NCI-H2081 (cell line): ENCODE measurements at places on chromosomes 11 and 22.
A peak's percentile ranks its signal among the peaks of the same experiment; 100 is the strongest.

DNA sequence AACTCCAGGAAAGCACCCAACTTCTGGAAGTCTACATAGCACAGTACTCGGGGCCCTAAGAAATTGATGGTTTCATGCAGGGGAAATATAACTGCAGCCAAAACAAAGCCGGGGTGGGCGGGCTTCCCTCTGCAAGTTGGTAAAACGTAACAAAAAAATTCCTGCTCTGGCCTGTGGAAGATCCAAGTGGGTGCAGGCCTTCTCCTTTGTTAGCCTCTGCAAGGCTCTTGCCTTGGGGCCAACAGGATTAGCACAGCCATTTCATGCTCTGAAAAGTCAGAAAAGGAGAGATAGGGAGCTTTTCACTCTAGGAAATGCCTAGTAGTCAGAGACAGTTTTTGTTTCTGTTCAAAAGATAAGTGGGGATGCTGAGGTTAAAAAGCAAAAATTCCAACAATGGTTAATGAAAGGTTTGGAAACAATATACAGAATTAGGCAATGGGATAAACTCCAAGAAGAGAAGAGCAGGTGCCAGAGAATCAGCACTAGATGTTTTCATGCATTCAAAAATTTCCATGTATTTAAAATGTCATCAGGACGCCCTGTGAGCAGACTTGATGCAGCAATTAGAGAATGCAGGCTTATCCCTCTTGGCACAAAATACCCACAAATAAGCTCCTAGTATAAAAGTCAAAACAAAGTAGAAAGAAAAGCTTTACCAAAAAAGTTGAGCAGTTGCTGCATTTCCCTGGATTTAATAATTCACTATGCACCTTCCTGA, 72.3 kb upstream of the CHRM4 start:
- no peak for DNase-seq

GRCh38 chr11:16678466-16679116, 59.9 kb upstream of the C11orf58 start:
- no peak for DNase-seq

DNA sequence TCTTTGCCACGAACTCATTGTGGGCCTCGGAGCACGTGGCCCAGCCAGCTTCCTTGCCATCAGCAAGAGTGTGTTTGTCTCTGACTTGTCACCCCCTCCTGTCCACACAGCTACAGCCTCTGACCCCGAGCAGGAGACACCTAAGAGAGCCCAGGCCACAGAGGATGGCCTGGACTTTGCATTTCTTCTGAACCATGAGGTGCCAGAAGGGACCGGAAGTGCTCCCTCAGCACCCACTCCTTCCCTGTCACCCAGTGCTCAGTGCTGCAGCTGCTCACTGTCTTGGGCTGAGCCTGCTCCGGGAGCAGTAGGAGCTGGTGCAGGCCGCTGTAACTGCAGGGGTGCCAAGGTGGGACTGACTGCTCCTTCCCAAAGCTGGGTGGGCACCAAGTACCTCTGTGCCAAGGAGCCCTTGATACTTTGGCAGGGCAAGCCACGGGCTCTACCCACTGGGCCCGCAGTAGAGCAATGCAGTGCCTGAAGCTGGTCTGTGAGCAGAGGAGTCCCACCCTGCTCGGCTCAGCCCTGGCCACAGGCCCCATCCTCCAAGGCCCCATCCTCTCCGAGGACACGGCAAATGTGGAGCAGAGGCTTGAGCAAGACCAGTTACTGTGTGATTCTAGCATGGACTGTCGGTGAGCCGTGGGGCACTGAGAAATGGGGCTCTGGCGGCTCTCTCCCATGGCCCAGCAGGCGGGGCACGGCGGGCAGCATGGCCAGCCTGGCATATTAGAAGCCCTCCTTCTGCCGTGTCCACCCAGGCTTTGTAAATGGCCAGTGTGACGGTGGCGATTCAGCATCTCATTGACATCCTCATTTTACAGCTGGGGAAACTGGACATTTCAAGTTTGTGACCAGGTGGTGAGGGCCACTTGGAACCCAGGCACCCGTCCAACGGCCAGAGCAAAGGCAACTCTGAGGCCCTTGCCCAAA, 6.3 kb downstream of the GRK2 start:
- DNase-seq = no peak

- DNase-seq = peak; percentile 37
These were observed 237.4 kb downstream of the TTC28 start for GRCh38 chr22:28442264-28442710.

DNA sequence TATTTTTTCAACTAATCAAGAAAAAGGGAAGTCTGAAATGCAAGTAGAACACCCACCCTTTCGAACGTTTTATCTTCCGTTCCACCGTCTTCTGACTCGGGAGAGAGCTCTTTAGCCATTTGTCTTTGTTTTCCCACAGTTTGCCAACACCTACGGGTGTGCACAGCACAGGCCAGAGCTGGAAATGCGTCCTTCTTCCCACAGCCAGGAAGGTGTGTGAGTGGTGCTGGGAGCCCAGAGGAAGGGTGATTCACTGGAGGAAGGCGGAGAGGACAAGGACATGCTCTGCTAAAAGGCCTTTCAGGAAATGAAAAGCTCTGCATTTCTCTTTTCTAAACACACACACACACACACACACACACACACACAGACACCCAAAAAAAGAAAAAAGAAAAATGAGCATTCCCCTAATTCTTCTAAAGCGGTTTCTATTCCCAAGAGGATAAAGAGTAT, 18.5 kb downstream of the ENDOD1 start:
- no peak for DNase-seq

DNA sequence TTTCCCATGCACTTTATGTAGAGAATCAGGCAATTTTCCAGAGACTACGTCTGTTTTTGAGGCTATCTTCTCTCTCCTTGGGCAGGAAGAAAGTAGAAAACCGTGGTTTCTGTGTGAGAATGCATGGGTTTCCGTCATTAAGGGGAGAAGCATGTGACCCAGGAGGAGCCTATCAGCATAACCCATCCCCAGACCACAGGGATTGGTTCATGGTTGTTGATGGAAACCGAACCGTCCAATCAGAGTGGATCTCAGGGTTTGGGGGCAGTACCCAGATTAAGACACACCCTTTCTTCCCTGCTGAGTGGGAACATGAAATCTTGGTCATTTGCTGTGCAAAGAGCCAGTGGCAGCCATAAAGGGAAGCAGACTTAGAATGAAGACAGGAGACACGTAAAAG, 517.8 kb downstream of the MN1 start:
- DNase-seq = no peak

DNA sequence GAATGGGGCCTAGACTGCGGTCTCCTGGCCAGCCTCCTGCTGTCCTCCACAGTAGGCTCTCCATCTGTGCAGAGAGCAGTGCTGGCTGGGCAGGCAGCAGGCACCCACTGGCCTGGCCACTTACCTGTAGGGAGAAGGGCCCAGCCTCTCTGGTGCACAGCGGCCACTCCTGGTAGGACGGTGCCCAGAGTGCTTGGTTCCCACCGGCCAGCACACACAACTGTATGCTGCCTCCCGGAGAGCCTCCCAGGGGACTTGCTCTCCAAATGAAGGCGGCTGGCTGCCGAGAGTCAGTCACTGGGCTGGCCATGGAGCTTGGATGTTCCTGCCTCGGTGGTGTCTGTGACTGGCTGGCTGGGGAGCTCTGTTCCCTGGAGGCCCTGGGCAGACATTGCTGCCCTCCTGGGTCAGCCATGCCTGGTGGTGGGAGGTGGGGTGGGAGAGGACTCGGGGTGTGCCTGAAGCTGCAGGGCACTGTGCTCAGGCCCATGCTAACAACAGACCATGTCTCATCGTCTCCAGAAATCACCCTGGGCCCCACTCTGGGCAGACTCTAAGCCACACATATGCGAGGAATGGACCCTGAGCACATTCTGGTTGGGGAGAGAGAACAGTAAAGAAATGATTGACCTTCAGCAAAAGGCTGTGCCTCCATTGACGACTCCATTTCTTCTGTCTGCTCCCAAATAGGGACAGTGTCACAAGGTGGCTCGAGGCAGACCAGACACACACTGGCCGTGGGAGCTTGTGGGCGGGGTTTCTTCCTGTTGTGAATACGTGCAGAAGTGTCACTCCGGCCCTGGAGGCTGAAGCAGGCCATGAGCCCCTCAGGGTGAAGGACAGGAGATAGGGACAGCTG, 350.8 kb downstream of the TBC1D22A start:
- no peak for DNase-seq

GRCh38 chr11:65505466-65506289, 6.8 kb downstream of the MALAT1 start:
- no peak for DNase-seq

DNA sequence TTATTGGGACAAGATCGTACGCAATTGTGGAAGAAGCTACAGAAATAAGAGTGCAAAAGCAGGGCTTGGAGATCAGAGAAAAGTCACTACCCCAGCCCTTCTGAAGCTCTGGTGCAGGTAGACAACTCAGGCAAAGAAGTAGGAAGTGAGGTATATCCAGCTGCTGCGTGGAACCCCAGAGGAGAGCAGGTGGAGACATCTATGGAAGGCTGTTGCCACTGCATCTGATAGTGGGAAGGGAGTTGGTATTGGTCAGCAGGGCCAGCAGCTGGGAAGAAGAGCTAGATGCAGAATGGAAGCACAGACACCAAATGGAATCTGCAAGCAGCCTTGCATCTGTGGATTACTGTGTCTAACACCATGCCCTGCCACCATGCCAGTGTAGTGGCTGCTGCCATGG, 165.1 kb downstream of the WNT11 start:
- no peak for DNase-seq

- no peak for DNase-seq
These were observed 669.4 kb downstream of the OPCML start for GRCh38 chr11:132862933-132863332.

GRCh38 chr11:130510407-130511006, 62.1 kb downstream of the ADAMTS15 start:
- no peak for DNase-seq

- DNase-seq = no peak
These were observed 252.1 kb upstream of the ARHGAP42 start for GRCh38 chr11:100434821-100435641.

GRCh38 chr22:27627444-27627833, 174.1 kb downstream of the MN1 start:
- no peak for DNase-seq

GRCh38 chr11:94834911-94835593, 66.9 kb downstream of the AMOTL1 start:
- no peak for DNase-seq

DNA sequence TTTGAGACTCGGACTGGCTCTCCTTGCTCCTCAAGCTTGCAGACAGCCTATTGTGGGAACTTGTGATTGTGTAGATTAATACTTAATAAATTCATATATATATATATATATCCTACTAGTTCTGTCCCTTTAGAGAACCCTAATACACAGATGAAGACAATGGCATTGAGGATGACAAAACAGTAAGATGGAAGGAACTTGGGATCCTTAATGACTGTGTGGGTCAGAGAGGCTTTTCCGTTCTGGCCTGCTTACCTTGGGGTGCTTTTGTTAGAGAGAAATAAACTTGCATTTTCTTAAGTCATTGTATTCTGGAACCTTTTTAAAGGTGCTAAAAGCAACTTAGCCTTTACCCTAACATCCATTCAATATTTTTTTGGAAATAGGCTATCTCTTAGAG, 49.6 kb upstream of the RRAS2 start:
- DNase-seq = no peak

DNA sequence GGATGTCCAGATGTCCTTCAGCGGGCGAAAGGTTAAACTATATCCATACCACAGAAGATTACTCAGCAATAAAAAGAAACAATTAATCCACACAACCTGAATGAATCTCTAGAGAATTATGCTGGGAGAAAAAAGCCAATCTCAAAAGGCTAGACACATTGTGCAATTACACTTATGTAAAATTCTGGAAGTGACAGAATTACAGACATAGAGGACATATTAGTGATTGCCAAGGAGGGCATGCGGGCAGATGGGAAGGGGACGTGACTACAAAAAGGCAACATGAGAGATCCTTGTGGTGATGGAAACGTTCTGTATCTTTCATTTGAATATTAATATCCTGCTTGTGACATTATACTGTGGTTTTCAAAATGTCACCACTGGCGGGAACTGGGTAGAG, 103.5 kb upstream of the BMAL1 start:
- DNase-seq = no peak

- no peak for DNase-seq
These were observed 31.1 kb downstream of the MRGPRX4 start for GRCh38 chr11:18203723-18204122.

- DNase-seq = peak; percentile 4
These were observed 41.8 kb upstream of the DLAT start for GRCh38 chr11:111983187-111983986.

- DNase-seq = no peak
These were observed 3.7 kb downstream of the RRP7A start for GRCh38 chr22:42515896-42516295.

DNA sequence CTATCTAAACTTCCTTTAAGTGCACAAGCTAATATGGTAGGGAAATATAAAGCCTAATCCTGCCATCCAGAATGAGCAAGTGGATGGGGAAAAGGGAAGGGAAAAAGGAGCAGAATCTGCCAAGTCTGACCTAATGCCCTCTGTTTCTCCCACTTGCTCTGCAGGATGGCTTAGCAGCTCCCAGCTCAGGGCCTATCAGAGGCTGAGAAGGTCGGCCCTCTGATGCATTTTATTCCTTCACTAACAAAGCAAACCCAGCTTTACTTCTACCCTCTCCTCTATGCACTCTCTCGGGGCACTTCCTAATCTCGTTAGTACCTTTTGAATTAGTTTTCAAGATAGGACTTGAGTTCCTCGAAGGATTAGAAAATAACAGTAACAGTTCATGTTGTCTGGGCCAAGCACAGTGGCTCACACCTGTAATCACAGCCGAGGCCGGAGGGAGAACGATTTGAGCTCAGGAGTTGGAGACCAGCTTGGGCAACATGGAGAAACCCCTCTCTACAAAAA, 9.9 kb upstream of the OR51V1 start:
- DNase-seq = no peak

GRCh38 chr11:14418801-14419417, 59.9 kb upstream of the RRAS2 start:
- DNase-seq = no peak

GRCh38 chr22:50567721-50568252, 5.1 kb upstream of the SYCE3 start:
- DNase-seq = no peak

- DNase-seq = no peak
These were observed 385.1 kb upstream of the CCDC90B start for GRCh38 chr11:83671289-83671688.

GRCh38 chr11:68938816-68939582, 35.3 kb downstream of the IGHMBP2 start:
- DNase-seq = no peak

GRCh38 chr11:64518928-64519327, 72.1 kb upstream of the SLC22A12 start:
- DNase-seq = no peak

GRCh38 chr11:94184362-94184761, 55.7 kb downstream of the PANX1 start:
- no peak for DNase-seq

DNA sequence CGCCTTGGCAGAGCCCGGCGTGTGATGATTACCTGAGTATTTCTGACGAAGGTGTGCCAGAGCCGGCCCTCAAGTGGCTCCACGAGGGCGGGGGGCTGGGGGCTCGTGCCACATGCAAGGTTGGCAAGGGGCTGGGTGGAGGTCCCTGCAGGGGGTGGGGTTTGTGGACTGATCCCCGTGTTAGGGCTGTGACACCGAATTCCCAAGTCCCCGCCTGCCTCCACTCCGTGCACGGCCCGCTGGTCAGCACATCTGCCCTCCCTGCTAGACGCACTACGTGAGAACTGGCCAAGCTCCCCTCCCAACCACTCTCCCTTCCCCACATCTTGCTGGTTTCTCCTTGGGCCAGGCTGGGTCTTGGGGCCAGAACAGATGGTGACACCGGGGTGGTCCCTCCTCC, 34.2 kb downstream of the GRAMD4 start:
- DNase-seq = no peak
